ENCODE measurements at places on chromosomes 12 and 14. TPM values are rescaled to one million over a fixed set of nuclear protein-coding genes. Genes with fewer than 3 reads are reported as not detected.
A peak's percentile ranks its signal among the peaks of the same experiment; 100 is the strongest.

GRCh38 chr12:13941258-13942249, 39.8 kb downstream of the GRIN2B start:
- DNase-seq: no peak

DNA sequence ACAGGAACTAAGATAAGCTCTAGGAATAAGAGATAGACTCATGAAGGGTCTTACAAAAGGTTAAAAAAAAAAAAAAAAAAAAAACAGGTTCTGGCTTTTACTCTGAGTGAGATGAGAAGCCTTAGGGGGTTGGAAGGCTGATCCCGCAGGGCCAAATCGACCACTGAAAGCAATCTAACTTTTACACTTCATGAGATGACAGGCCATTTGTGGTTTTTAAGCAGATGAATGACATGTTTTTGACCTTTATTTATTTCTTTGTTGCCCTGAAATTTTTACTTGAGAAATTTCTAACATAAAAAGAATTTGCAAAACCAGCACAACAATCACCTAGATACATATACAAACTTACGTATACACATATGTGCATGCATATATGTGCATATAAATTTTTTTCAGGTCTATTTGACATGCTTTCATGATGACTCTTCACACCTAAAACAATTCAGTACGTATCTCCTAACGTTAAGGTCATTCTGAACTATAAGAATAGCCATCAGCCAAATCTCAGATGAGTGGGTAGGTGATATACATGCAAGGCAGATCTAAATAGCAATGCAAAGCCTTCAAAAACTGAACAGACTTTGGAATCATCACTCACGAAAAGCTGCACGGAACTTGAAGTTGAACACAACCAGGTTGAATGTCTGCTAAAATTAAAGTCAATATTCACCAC, 87.0 kb downstream of the R3HDM2 start:
- DNase-seq: no peak

- DNase-seq: no peak
These were observed 114.0 kb upstream of the KRAS start for GRCh38 chr12:25364529-25365339.

GRCh38 chr14:89721956-89722355, 232.6 kb downstream of the EFCAB11 start:
- no peak for DNase-seq

DNA sequence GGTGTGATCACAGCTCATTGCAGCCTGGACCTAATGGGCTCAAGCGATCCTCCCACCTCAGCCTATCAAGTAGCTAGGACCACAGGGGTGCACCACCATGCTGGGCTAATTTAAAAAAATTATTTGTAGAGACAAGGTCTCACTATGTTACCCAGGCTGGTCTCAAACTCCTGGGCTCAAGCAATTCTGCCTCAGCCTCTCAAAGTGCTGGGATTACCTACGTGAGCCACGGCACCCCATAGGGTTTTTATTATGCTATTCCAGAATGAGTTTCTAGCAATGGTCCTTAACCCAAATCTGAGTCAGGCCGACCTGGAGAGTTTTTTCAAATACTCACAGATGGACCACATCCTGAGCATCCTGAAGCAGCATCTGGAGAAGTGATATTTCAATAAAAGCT, 159.8 kb downstream of the CPNE8 start:
- no peak for DNase-seq

GRCh38 chr12:120614848-120615247, 25.6 kb upstream of the CABP1 start:
- no peak for DNase-seq

GRCh38 chr12:128571906-128572810, 251.6 kb downstream of the SLC15A4 start:
- no peak for DNase-seq

Gene OR6C2
- not detected for total RNA-seq

DNA sequence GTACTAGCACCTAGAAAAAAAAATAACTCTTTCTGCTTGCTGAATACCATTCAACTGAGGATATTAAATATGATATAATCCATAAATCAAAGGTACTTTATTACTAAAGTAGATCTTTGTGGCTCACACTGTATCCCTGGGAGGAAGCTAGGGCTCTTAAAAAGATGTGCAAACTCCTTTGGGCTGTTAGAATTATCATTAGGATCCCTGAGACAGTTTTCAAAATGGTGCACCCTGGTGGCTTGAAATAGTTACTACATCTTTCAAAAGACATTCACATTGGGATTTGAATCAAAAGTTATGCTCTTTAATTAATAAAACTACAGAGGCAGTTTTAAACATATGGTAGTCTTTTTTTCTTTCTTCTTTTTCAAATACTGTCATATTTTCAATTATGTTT, 228.5 kb upstream of the G2E3 start:
- no peak for DNase-seq

- DNase-seq: peak; percentile 90
These were observed at the start of gene TGFB3 for GRCh38 chr14:75981426-75982265. Gene TGFB3 (minus strand): TSS chr14:75981995. CDS start chr14:75980893, 1,102 bp downstream.

Data from posterior vena cava (tissue), 2 donors.